Activated T-cell treated with anti-CD3 and anti-CD28 coated beads, Interleukin-2, amount 50 U/mL, for 1 hour (primary cell): ENCODE measurements at places on chromosomes 7 and 10.

GRCh38 chr7:158740013-158740656 lies 35.5 kb upstream of the NCAPG2 start:
- DNase-seq, result no peak

DNA sequence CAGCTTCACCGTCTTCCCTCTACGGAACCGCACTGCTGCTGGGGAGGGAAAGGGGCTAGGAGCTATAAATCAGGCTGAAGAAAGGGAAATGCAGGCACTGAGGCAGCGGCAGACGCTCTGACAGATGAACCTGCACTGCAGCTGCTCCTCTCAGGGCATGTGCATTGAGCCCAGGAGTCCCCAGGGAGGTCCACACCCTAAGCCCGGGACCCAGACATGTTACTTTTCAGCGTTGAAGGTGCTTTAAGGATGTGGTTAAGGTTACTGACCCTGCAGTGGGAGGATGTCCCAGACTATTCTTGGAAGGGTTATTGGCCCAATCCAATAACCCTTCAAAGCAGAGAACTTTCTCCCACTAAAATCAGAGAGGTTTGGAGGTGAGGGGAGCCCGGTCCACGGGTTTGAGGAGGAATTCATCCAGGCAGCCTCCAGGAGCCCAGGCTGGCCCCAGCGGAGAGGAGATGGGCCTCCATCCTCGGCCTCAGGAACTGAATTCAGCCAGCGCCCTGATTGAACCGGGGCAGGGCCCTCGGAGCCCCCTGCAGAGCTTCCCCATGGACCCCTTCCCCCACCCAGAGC lies 75.4 kb downstream of the ADARB2 start:
- no peak for DNase-seq

DNA sequence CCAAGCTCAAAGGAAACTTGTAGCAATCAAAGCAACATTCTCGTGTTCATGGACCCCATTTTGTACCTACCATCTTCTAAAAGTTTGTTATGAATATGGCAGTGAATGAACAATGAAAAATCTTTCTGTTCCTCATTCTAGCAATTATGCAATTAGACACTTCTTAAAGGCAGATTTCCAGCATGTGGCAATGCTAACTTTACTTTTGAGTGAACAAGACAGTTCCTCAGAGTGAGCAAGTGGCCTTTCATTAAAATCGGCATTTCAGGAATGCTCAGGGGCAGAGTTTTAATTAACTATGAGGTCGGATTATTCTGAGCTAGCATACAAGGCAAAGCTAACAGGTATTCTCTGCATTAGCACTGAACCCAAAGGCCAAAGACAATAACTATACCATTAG lies 48.4 kb upstream of the NFE2L3 start:
- no peak for DNase-seq

DNA sequence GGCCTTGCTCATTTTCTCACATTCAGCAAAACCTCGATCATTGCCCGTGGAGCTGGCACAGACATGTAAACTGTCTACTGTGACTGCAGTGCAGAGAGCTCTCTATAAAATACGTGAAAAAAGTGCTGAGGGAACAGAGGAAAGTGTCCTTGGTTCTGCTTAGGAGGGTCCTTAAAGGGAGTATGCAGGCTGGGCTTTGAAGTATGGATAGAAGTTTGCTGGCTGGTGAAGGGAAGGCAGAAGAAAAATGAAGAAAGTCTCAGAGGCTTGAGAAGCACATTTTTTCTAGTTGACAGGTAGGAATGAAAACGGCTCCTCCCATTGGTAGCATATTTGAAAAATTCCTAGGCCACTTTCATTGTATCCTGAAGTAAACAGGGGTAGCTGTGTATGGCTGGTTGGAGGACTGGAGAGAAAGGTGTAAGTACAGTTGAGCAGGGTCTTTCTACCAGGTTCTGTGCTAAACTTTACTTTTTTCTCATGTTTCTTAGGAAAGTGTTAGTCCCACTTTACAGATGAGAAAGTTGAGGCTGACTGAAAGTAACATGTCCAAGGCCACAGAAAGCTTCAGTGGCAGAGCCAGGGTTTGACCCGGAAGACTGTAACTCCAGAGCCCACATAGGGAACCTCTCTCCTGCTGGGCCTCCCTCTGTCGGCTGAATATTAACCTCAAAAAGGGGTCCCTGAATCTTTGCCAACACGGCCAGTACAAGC lies 63.0 kb upstream of the PPIF start:
- DNase-seq, result no peak

- DNase-seq, result no peak
These were observed 133.8 kb upstream of the MEOX2 start for GRCh38 chr7:15820319-15820718.

DNA sequence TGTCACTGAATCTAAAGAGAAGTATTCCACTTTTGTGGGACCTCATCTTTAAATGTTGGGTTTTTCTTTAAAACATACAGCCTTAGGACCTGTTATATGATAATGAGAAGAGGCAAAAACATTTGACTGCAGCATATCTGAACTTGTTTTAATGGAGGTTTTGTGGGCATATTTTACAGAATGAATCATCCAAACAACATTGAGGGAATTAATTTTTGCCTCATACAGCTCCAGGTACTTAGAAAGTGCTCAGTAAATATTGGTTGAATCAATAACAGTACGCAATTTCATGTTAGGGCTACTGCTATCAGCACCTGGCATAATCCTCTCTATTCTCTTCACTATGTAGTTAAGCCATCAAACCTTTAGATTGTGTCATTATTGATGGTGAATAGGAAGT lies 115.9 kb downstream of the MALRD1 start:
- DNase-seq, result no peak

- no peak for DNase-seq
These were observed 1.2 kb downstream of the UPP1 start for GRCh38 chr7:48090095-48090805.

DNA sequence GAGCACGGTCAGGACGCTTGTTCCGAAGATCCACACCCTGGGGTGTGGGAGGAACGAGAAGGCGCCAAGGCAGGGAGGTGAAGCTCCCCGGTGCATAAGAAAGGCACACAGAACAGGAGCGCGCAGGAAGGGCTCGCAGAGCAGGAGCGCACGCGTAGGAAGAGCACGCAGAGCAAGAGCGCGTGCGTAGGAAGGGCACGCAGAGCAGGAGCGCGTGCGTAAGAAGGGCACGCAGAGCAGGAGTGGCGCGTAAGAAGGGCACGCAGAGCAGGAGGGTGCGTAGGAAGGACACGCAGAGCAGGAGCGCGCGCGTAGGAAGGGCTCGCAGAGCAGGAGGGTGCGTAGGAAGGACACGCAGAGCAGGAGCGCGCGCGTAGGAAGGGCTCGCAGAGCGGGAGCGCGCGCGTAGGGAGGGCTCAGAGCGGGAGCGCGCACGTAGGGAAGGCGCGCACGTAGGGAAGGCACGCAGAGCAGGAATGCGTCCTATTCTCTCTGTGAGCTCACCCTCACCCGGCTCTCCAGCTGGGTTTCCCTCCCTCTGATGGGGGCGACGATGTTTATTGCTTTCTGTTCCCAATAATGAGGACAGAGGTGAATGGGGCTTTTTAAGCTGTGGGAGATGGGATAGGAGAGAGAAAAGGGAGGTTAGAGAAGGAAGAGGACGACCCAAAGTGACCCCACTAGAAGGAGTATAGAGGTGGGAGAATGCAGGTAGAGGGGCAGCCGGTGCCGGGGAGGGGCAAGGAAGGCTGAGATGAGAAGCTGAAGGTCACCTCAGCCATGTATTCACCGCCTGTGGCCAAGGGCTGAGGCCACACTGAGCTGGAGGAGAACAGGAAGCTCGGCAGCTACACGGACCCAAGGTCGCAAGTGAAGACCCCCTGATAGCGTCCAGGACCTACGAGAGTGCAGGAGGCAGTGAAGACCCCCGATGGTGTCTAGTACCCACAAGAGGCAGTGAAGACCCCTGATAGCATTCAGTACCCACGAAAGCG lies 423.2 kb downstream of the PTPRN2 start:
- no peak for DNase-seq

- DNase-seq, result no peak
These were observed 326.5 kb upstream of the AOAH start for GRCh38 chr7:37050801-37051200.

DNA sequence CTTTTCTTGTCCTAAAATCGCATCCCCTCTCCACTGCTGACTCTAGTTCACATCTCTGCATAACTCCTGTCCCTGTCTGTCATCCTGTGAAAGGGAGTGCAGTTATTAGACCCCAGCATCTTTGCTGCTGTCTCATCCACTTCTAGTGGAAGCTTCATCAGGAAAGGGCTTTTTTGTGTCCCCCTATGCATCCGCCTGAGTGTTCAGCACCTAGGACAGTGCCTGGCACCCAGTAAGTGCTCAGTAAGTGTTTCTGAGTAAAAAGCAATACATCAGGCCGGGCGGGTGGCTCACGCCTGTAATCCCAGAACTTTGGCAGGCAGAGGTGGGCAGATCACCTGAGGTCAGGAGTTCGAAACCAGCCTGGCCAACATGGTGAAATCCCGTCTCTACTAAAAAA lies 211.8 kb upstream of the FOXK1 start:
- DNase-seq, result no peak

GRCh38 chr10:97849687-97850402 lies at the start of gene GOLGA7B:
Gene GOLGA7B (plus strand): TSS chr10:97849843. CDS start chr10:97850304, 461 bp downstream.
- peak; percentile 74 for DNase-seq

DNA sequence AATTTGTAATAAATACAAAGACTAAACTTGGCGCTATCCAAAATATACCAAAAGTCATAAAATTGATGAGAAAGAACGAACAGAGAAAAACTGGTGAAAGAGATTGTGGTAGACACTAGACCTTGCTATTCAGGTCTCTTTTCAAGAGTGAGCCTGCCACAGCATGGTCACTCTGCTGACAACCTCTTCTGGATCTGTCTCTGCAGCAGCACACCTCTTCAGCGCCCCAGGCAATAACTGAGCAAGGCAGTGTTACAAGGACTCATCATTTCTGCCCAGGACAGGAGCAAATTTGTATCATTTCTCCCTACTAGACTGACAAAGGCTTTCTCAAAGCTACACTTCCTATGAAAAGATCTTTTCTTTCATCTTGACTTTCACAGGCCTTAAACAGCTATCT lies 976.0 kb downstream of the DNAJB9 start:
- no peak for DNase-seq

DNA sequence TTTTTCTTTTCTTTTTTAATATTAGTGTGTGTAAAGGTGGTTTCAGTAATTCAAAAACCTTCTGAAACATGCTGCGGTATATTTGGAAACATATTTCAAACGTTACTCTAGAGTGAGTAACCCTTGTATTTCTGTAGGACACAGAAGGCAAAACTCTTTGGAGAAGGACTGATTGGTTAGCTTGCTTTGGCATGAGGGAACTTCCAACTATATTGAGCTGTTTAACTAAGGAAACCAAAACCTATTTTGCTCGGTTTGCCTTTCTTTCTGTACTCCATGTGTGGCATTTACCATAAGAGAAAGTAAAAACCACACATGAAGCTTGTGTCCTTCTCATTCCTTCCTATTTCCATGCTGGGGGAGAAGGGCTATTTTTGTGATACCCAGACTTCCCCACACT lies 149.8 kb downstream of the DYNC1I1 start:
- no peak for DNase-seq

- DNase-seq, result no peak
These were observed 19.6 kb downstream of the ARL4A start for GRCh38 chr7:12706900-12707536.

- peak; percentile 50 for DNase-seq
These were observed at the start of gene NACAD for GRCh38 chr7:45088821-45089340. Gene NACAD (minus strand): TSS chr7:45088969. CDS start chr7:45088894, 75 bp downstream.

DNA sequence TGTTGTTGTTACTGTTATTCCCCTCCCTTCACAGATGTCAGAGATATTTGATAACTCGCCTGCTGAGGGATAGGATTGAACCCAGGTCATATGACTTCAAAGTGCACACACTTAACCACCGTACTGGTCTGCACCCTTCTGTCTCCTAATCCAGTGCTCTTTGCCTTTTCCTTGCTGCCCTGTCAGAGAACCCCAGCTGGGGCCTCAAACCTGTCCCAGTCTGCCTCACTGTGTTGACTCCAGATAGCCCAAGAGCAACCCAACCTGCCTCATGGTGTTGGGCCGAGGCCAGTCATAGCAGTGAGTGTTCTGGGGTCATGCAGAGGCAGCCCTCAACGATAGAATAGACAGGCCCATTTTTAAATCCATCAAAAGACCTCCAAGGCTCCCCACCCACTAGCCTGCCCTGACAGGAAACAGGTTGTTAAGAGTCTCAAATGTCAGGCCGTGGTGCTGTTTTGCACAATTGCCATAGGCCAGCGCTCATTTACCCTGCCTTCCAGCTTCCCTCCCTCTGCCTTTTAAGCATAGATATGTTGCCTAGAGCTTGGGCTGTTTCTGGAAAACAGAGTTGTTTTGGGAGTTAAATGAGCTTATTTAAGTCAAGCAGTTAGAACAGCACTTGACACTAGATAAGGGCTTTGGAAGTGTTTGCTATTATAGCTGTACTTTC lies 37.0 kb upstream of the PDCD4 start:
- DNase-seq, result peak; percentile 40

DNA sequence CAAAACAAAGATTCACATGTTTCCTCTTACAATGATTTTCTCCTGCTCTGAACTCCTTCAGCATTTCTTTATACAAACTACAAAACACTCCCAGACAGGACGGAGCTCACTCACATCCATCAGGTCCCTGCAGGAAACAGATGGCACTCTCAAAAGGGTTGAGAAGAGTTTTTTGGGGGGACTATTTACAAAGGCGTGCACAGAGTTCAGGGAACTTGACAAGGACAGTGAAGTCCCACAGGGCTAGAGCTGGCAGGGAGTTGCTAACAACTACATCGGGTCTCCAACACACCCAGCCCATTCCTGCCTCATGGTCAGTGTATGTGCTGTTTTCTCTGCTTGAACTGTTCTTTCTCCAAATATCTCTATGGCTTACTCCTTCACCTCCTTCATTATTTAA lies 24.7 kb upstream of the YAE1 start:
- DNase-seq, result no peak

GRCh38 chr7:70014472-70015177 lies 416.4 kb downstream of the AUTS2 start:
- no peak for DNase-seq

DNA sequence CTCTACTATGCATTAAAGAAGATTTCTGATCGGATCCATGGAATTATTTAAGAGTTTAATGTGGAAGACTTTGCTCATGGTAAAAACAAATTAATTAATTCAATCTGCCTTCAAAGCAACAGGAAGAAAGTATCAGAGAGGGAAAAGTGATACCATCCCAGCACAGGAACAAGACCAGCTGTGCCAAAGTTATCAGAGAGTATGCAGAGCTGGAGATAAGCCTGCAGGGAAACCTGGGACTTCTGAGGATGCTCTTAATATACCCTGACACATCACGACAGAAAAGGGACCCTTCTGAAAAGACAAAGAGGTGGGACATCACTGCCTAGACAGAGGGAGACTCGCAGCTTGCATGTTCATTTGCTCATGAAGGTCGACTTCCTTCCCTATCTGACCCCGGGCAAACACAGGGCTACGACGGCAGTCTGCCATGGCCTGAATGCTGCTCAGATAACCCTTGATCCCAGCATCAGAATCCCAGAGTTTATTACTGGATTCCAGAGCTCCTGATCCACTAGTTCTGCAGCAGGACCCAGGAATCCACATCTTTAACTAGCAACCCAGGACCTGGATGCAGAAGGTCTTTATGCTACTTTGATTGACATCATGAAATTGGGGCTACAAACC lies 29.5 kb downstream of the FAM171A1 start:
- no peak for DNase-seq

- DNase-seq, result peak; percentile 60
These were observed 123.1 kb upstream of the ADO start for GRCh38 chr10:62681211-62681940.
